Eye (tissue), 1 donor: ENCODE measurements at places on chromosomes 16 and 17.
A peak's percentile ranks its signal among the peaks of the same experiment; 100 is the strongest.

- no peak for DNase-seq
Measured at GRCh38 chr16:79497606-79498350, 102.8 kb downstream of the MAF start.

GRCh38 chr16:87469169-87469568, 23.7 kb downstream of the ZCCHC14 start:
- DNase-seq: no peak

DNA sequence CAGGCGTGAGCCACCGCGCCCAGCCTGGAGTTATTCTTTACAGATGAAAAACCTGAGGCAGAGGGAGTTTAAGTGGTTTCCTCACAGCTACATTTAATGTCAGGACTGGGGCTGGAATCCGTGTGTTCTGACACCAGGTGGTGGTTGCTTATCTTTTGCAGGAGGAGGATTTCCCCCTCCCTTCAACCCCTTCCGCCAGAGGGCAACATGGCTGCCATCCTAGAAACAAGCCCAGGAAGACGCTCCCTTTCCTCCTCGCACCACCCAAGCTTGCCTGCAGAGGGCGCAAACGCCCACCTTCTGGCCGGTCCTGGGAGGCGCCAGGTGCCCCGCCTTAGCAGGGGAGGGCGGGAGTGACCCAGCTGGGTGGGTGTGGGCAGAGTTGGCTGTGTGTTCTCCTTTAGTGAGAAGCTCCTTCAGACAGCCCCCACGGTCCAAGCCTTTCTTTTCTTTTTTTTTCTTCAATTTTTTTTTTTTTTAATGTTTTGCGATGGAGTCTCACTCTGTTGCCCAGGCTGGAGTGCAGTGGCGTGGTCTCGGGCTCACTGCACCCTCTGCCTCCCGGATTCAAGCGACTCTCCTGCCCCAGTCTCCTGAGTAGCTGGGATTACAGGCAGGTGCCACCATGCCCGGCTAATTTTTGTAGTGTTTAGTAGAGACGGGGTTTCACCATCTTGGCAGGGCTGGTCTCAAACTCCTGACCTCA, 9.9 kb upstream of the RAP1GAP2 start:
- peak; percentile 96 for DNase-seq

GRCh38 chr17:67655478-67656148, 62.1 kb upstream of the NOL11 start:
- DNase-seq: no peak

GRCh38 chr16:3807425-3808123, 72.9 kb downstream of the CREBBP start:
- no peak for DNase-seq

DNA sequence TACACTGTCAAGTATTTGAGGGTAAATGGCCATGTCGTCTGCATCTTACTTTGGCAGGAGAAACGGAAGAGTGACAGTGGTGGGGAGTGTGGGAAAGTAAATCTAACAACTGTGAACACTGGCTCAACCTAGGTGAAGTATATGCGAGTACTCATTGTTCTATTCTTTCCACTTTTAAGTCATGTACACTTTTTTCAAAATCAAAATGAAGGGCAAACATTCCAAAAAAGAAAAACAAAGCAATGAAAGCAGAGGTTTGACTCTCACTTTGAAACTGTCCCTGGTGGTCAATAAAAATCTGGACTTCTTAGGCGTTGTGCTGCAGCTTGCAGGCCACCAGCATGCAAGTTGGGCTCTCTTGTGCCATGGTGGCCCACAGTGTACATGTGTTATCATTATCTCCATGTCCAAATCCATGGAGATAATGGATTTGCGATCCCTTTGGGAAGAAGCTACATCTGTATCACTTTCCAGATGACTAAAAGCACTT, 32.7 kb downstream of the STAT5B start:
- no peak for DNase-seq

GRCh38 chr16:74649839-74650504, 16.7 kb downstream of the RFWD3 start:
- no peak for DNase-seq

- no peak for DNase-seq
Measured at GRCh38 chr16:58085584-58086251, 43.5 kb downstream of the CFAP20 start.

DNA sequence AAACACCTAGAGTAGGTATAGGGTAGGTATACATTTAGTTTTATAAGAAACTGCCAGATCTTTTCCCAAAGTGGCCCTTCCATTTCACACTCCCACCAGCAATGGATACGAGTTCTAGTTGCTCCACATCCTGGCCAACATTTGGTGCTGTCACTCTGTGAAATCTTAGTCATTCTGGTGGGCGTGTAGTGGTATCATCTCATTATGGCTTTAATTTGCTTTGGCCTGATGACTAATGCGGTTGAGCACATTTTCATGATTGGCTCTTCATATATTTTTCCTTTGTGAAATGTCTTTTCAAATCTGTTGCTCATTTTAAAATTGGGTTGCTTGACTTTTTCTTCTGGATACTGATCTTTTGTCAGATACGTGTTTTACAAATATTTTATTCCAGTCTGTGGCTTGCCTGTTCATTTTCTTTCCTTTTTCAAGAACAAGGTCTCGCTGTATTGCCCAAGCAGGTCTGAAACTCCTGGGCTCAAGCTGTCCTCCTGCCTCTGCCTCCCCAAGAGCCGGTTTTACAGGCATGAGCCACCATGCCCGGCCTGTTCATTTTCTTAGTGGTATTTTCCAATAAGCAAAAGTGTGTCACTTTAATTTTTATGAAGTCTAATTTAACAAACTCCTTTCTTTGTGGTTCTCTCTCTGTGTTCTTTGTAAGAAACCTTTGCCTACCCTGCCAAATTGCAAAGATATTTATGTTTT, 192.4 kb downstream of the SEC14L1 start:
- DNase-seq: no peak

GRCh38 chr17:6303664-6304063, 131.3 kb downstream of the AIPL1 start:
- DNase-seq: peak; percentile 75

- no peak for DNase-seq
Measured at GRCh38 chr16:49554681-49555080, 181.1 kb downstream of the C16orf78 start.

DNA sequence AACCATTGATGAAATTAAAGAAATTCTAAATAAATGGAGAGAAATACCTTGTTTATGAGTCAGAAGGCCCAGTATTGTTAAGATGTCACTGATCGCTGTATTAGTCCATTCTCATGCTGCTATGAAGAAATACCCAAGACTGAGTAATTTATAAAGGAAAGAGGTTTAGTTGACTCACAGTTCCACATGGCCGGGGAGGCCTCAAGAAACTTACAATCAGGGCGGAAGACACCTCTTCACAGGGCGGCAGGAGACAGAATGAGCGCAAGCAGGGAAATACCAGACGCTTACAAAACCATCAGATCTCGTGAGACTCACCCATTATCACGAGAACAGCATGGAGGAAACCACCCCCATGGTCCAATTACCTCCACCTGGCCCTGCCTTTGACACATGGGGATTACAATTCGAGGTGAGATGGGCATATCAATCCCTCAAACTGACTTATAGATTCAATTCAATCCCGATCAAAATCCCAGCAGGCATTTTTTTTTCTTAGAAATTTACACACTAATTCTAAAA, 157.2 kb downstream of the ENGASE start:
- no peak for DNase-seq

GRCh38 chr17:58305626-58306025, 23.0 kb downstream of the TSPOAP1 start:
- no peak for DNase-seq

DNA sequence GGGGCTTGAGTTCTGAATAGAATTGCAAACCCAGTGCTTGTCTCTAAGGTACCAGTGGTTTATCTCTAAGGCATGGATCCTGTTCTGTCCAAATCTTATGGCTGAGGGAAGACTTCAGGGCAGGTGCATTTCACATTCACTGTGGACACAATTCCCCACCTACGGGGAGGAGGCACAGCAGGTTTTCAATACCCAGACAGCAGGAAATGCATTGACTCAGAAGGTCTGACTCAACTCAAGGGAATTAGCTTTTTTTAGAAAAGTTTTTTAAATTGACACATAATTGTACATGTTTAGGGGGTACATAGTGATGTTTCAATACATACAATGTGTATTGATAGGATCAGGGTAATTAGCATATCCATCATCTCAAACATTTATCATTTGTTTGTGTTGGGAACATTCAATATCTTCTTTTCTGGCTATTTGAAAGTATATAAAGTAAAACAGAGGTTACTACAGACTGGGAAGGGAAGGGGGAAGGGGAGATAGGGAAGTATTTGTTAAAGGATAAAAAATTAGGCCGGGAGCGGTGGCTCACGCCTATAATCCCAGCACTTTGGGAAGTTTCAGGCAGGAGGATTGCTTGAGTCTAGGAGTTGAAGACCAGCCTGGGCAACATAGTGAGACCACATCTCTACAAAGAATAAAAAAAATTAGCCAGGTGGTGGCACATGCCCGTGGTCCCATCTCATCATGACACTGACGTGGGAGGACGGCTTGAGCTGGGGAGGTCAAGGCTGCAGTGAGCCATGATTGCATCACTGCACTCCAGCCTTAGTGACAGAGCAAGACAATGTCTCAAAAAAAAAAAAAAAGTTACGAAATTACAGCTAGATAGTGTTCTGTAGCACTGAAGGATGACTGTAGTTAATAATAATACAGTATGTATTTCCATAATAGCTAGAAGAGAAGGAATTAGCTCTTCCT, 54.9 kb downstream of the RGS9 start:
- DNase-seq: no peak

GRCh38 chr16:81513204-81514040, 68.8 kb downstream of the CMIP start:
- DNase-seq: no peak

GRCh38 chr16:31148896-31149295, 970 bp downstream of the PRSS36 start:
- no peak for DNase-seq

DNA sequence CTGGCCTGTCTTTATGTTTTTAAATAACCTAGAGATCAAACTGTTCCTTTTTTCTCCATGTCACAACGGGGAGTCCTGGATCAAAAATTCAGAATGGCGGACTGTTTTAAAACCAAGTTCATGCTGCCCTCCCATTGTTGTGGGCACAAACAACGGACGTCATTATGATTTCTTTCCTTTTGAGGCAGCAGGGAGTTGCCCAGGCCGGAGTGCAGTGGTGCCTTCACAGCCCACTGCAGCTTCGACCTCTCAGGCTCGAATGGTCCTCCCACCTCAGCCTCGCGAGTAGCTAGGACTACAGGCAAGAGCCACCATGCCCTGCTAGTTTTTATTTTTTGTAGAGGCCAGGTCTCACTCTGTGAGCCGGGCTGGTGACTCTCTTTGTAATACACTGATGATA, 26.5 kb downstream of the NDE1 start:
- DNase-seq: no peak

- no peak for DNase-seq
Measured at GRCh38 chr16:89823087-89823823, 5.0 kb upstream of the SPIRE2 start.

GRCh38 chr16:77836801-77837200, 48.4 kb downstream of the VAT1L start:
- DNase-seq: no peak

DNA sequence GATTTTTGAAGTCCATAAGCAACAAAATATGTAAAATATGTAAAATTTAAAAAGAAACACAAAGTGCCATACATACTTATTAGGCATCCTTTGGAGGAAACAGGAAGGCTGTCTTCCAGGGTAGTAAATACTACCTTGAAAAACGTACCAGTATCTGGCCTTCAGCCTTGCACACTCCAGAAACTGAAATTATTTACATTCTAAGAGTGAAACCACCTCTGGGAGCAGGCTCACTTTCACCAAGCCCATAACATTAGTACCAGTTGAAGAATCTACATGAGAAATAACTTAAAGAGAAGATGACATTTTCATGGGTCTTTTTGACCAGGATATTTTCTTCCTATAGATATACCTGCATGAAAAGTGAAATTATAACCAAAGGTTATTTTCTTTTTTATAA, 6.4 kb downstream of the KRTAP9-1 start:
- no peak for DNase-seq

DNA sequence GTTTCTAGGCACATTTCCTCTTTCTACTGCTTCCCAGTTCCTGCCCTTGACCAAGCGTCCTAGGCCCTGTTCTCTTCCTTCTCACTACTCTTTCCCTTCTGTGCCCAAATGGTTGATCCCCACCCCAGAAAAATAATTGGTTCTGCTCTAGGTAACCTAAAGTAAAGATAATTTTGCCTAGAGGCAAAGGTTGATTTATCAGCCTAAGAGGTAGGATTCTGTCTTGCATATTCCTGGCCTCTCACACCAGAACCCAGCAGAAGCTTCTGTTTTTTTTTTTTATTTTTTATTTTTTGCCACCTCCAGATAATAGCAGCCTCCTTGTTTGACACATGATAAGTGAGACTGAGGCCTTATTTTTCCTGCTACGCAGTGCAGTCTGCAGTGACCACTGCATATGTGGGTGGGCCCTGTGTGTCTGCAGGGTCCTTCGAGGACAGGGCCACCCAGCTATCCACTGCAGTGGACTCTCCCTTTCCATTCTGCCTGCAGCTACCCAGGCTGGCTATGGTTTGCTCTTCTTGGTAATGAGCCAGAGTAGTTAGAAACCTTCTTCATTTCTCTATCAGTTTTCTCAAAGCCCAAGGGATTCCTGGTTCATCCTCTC, 701 bp downstream of the PIPOX start:
- DNase-seq: no peak

- no peak for DNase-seq
Measured at GRCh38 chr17:55140809-55141208, 124.0 kb upstream of the HLF start.

GRCh38 chr16:80006241-80007215, 406.0 kb upstream of the MAF start:
- peak; percentile 62 for DNase-seq

DNA sequence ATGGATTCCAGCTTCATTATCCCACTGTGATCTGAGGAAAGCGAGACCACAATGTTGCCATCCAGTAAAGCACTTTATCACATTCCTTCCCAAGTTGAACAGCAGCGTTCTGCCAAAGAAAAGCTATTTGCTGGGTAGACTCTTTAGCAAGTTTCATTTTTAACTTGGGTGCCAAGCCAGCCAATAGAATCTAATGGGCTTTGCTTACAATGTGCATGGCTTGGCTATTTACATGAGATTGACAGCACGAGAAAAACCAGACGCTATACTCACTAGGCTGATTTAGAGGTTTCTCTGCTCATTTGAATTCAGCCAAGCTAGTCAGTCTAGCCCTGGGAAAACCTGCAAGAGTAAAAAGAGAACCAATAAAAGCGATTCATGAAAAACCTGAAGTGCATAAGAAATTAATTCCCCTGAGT, 108.9 kb downstream of the CDH13 start:
- DNase-seq: no peak

DNA sequence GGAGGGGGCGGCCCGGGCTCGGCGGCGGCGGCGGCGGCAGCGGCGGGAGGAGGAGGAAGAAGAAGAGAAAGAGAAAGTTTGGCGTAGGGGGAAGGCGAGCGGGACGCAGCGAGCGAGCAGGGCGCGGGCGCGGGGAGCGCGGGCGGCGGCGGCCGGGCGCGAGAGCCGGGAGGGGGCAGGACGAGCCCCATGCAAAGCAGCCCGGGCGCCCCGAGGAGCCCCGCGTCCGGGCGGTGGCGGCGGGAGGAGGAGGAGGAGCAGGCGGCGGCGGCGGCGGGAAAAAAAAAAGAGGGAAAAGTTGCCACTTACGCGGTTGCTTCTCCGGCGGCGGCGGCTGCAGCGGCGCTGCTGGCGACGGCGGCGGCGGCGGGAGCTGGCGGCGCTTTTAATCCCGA, 10.3 kb upstream of the ZFHX3 start:
- peak; percentile 84 for DNase-seq
